ENCODE measurements at places on chromosomes 11 and 22.

DNA sequence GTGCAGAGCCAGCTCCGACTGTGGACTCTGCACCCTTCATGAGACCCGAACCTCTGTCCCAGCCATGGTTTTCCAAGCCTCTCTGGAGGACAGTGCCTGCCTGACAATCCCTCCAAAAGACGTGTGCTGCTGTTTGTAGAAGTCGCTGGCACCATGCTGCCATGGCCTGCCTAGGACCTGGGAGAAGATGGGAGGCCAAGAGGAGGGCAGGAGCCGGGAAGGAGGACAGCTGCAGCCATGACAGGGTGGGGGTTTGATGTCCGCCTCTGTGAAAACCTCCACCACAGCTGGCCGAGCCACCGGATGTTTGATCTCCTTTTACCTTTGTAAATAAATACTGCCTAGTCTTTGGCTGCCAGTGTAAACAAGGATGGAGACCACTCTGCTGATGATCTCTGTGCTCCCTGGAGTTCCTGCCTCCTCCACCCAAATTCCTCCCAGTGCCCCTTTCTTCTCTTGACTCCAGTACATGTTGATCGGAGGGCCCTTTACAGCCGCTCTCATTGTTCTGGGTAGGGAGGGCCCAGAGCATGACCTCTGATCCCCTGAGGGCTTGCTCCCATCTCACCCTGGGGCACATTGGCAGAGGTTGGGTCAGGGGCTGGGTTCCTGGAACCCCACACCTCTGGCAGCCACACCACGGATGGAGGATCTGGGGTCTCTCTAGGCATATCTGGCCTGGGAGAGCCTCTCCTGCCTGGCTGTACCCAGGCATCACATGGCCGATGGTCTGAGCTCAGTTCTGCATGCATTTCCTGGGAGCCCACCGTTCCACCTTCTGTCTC is 66.9 kb downstream of the BCR start:
- H3K4me3 ChIP-seq = no peak overlapping the region
- peaks cover 2% of the 10 kb centered on the region for H3K36me3 ChIP-seq
- H3K4me1 ChIP-seq = peaks cover 13% of the 10 kb centered on the region

DNA sequence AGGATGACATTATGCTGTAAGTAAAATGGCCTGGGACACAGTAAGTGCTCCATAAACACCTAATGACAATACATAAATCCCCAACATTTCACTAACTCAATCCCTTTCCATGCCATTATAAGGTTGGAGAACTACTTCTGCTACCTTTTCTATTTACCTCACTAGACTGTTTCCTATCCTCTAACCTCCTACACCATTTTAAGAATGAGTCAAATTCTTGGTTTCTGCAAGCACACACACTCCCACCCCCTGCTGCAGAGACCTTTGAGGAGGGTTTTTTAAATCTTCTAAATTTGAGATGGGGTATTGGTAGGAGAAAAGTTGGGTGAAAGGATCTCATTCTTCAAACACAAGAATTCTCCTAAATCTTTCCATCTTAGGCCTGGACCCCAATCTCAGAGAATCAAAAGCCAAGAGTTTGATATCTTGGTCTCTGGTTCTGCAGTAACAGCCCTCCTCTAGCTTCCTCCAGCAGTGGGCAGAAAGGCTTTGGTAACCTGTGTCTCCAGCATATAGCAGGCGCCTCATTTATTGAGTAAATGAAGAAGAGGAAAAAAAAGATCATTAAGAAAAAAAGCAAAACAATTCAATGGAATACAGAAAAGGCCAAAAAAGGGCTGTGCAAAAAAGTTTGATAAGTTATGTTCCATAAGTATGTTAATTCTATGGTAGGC is 42.3 kb downstream of the SYTL2 start:
- H3K27ac ChIP-seq = no peak overlapping the region
- no peak for DNase-seq
- peaks cover 11% of the 10 kb centered on the region for H3K27me3 ChIP-seq
- H3K4me1 ChIP-seq = no peaks in the 10 kb centered on the region

GRCh38 chr11:40280159-40281051 is 1179.0 kb downstream of the LRRC4C start:
- H3K36me3 ChIP-seq = no peaks in the 10 kb centered on the region
- H3K4me3 ChIP-seq = no peak overlapping the region
- no peak overlapping the region for H3K27ac ChIP-seq
- no peaks in the 10 kb centered on the region for H3K27me3 ChIP-seq
- no peak for DNase-seq

GRCh38 chr11:31690041-31690440 is 121.1 kb downstream of the PAX6 start:
- DNase-seq = no peak
- no peak overlapping the region for H3K4me3 ChIP-seq
- no peak overlapping the region for H3K27ac ChIP-seq
- H3K36me3 ChIP-seq = peaks cover 17% of the 10 kb centered on the region

- peak overlapping the region; percentile 62 for H3K27ac ChIP-seq
- H3K4me1 ChIP-seq = peaks cover 52% of the 10 kb centered on the region
- peaks cover 2% of the 10 kb centered on the region for H3K36me3 ChIP-seq
- H3K27me3 ChIP-seq = no peaks in the 10 kb centered on the region
Observed at GRCh38 chr11:66115638-66116301, 45.7 kb downstream of the PACS1 start.

DNA sequence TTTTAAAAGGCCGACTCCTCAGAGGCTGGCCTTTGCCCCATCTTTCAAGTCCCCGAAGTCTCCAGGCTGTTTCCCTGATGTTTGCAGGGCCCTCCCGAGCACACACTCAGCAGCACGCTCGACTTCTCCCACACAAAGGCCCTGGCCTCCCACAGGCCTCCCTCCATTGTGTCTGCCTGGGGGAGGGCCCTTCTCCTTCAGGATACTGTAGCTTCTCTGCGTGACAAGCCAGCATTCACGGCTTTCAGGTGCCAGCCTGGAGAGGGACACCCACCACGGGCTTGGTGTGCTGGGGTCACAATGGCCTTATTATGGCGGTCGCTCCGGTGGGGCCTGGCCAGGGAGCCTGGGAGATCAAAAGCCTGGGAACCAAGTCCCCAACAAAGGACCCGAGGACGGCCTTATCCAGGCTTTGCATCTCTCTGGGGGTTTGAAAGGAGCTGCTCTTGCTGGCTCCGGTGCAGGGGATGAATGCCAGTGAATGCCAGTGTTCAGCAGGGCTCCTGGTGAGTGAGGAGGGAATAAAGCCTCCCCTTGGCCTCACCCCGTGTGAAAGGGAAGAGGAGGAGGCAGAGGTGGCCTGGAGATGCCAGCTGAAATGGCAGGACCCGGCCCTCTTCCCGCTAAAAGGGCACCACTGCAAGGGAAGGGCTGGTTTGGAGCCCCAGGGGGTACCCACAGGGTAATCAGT is 55.0 kb downstream of the TRAF6 start:
- H3K27me3 ChIP-seq = no peaks in the 10 kb centered on the region
- H3K36me3 ChIP-seq = no peaks in the 10 kb centered on the region
- no peak overlapping the region for H3K4me3 ChIP-seq
- H3K27ac ChIP-seq = no peak overlapping the region

- H3K4me1 ChIP-seq = peaks cover 7% of the 10 kb centered on the region
- DNase-seq = no peak
- no peak overlapping the region for H3K27ac ChIP-seq
- no peak overlapping the region for H3K4me3 ChIP-seq
- peaks cover 12% of the 10 kb centered on the region for H3K36me3 ChIP-seq
Observed at GRCh38 chr11:121311373-121311772, 18.8 kb downstream of the SC5D start.

- no peak for DNase-seq
- H3K27ac ChIP-seq = no peak overlapping the region
- H3K4me3 ChIP-seq = no peak overlapping the region
- H3K36me3 ChIP-seq = peaks cover 29% of the 10 kb centered on the region
- peaks cover 12% of the 10 kb centered on the region for H3K4me1 ChIP-seq
- H3K27me3 ChIP-seq = no peaks in the 10 kb centered on the region
Observed at GRCh38 chr11:999009-999408, 37.5 kb downstream of the MUC6 start.

GRCh38 chr11:11391796-11392463 is 38.9 kb upstream of the CSNK2A3 start:
- no peak for DNase-seq
- no peaks in the 10 kb centered on the region for H3K36me3 ChIP-seq
- H3K4me3 ChIP-seq = no peak overlapping the region
- no peak overlapping the region for H3K27ac ChIP-seq
- H3K27me3 ChIP-seq = peaks cover 14% of the 10 kb centered on the region
